ENCODE measurements at places on chromosomes 7 and 10.
A peak's percentile ranks its signal among the peaks of the same experiment; 100 is the strongest.

DNA sequence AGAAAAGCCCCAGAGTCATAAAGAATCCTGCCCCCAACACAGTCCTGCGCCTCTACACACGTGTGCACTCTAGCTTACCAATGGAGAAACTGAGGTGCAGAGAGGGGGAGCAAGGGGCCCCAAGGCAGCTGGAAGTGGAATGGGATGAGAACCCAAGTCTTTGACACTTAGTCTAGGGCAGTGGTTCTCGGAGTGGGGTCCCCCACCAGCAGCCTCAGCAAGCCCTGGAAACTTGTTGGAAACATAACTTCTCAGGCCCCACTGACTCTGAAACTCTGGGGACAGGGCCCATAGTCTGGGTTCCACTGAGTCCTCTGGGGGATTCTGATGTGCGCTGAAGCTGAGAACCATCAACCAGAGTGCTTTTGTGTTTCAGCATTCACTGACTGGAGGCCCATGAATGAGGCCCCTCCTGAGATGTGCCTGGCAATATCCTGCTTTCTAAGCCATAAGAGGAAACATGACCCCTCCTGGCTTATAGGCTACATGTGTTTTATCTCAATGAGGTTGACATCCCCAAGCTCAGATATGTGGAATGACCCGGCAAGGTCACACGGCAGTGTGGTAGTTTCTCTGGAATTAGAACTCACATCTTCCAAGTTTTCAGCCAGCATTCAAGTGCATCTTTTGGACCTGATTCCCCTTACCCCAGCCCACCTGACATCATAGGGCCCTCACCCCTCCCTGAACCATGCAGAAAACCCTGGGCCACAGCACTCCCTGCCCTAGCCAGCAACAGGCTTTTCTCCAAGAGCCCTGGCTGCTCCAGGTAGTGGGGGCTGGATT is 147.3 kb upstream of the PCBD1 start:
- DNase-seq = no peak

- DNase-seq = no peak
These were observed 649.7 kb upstream of the ANKRD30A start for GRCh38 chr10:36475746-36476145.

- DNase-seq = no peak
These were observed 28.0 kb downstream of the PRPF18 start for GRCh38 chr10:13614530-13615332.

GRCh38 chr7:144102041-144102440 is 7.3 kb upstream of the OR2A2 start:
- no peak for DNase-seq

- no peak for DNase-seq
These were observed 40.1 kb upstream of the PPP1R17 start for GRCh38 chr7:31646942-31647341.

GRCh38 chr10:1094112-1095057 is 38.2 kb downstream of the WDR37 start:
- DNase-seq = peak; percentile 83

- no peak for DNase-seq
These were observed 8.7 kb downstream of the TTYH3 start for GRCh38 chr7:2640482-2640830.

DNA sequence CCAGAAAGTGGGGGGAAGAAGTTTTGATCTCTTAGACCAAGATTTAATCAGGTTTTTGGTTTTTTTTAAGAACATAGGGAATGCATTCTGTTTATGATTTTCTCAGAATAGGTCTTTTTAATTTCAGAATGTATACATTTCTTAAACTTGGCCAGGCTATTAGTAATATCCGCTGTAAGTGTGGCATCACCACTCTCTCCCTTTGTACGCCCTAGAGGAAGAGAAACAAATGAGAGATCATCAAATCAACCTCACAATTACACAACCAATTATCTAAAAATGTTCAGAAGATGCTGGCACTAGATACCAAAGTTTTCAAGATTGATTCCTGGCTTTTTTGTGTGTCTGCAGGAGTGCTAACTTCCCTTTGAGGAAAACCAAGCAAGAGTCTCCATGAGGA is 70.0 kb downstream of the KLF6 start:
- no peak for DNase-seq

DNA sequence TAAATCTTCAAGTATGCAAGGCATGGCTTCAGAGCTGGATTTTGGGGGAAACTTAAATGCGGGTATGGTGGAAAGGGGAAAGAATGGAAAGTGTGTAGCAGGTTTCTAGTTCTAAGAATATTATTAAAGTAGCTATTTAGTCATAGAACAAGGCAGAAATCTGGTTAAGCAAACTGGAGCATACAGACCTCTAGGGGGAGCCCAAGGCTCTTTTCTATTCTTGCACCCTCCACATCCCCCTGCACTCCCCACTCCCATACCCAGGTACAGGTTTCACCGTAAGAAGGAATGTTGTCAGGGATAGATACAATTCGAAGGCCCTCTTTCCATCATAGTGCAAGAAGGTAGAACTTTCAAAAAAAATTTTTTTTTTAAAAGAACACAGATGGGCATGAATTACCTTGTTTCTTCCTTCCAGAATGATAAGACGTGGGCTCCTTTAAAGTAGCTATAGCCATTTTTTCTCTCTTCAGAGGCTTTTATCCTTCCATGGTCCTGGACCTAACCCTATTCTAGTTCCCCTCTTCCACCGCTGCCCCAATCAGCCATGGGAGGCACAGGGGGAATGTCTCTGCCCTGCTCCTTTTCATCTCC is 41.5 kb upstream of the SMIM30 start:
- no peak for DNase-seq

DNA sequence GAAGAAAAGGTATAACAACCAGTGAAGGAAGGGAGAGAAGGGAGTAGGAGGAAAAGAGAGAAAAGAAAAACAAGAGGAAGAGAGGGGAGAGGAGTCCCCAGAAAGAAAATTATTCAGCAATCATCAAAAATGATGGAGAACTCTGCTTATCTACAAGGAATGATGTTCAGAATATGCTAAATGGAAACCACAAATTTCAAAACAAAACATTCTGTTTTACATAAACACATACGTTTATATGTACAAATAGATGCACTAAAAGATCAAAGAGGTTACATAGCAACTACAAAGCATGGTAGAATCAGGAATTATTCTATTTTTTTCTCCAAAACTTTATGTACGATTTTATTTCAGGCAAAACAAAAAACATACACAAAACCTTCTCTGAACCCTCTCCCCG is 91.9 kb downstream of the FAM13C start:
- no peak for DNase-seq

All from stimulated activated CD8-positive, alpha-beta memory T cell treated with anti-CD3 and anti-CD28 coated beads, Interleukin-4, amount 100 ng/mL, for 48 hours (primary cell).